ENCODE measurements at places on chromosomes 3 and 15.

GRCh38 chr15:88331291-88331690 is 74.8 kb upstream of the NTRK3 start:
- peak; percentile 4 for DNase-seq

GRCh38 chr15:29093696-29094343 is 175.8 kb downstream of the NSMCE3 start:
- no peak for DNase-seq

DNA sequence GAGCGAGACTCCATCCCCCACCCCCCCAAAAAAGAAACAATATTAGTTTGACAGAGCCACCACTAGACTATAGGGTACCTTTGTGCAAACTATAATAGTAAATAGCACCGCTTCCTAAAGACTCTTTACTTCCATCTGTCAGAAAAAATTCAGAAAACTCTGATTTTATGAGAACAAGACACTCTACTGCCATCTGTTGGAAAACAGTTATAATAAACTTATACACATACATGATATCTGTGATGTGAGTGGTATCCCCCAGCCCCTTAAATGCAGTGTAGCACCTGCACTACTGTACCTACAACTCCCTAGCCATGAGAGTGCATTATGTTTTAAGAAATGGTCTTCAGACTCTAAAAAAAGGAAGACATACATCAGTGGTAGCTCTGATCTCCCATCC is 47.1 kb upstream of the CTDSPL start:
- no peak for DNase-seq

GRCh38 chr15:70095408-70096214 is 2.1 kb downstream of the TLE3 start:
- no peak for DNase-seq

DNA sequence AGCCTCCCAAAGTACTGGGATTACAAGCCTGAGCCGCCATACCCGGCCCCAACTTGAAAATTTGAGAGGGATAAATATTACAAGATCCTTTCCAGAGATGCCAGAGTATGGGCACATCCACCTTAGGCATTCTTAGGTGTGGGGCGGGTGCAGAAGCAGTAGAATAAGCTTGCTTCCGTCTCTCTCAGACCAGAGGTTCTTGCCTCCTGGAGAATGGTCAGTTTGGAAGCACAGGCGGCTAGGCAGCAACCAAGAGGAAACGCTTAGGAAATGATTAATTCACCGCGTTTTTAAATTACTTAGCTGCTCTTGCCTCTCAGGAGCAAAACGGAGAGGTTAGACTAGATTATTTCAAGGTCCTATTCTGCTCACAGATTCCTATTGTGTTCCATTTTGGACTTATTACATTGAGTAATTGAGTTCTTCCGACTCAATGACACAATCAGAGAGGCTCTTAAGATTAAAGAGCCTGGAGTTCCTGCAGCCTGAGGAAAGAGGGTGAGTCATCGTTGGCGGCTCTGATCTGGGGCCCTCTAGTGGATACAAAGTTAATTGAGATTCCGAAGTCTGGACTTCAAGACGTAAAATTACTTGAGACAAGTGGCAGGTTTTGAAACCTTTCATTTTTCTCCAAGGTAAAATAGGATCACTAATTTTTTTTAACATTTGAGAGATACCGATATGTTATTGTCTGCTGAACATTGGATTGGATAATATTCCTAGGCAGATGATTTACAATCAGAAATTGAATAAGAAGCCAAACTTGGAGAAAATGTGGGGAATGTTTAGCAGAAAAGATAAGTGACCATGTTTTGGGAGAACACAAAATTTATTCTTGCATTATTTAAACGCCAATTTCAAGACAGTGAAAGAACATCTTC is 5.8 kb upstream of the TOPAZ1 start:
- peak; percentile 31 for DNase-seq

- no peak for DNase-seq
Observed at GRCh38 chr15:96020797-96021196, 309.7 kb upstream of the NR2F2 start.

DNA sequence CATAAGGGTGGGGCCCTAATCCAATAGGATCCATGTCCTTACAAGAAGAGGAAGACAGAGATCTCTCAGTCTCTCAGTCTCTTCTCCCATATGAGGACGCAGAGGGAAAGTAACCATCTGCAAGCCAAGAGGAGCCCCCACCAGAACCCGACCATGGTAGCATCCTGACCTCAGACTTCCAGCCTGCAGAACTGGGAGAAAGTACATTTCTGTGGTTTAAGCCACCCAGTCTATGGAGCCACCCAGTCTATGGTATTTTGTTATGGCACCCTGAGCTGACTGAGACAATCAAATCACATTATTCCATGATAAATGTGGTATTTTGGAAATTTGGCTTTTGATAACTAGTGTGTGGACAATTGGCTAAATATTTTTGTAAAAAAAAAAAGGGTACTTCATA is 101.5 kb upstream of the TMC3 start:
- DNase-seq, result no peak

- no peak for DNase-seq
Observed at GRCh38 chr3:171741377-171741776, 68.9 kb downstream of the PLD1 start.

- DNase-seq, result no peak
Observed at GRCh38 chr3:56423661-56424099, 44.6 kb downstream of the ERC2 start.

DNA sequence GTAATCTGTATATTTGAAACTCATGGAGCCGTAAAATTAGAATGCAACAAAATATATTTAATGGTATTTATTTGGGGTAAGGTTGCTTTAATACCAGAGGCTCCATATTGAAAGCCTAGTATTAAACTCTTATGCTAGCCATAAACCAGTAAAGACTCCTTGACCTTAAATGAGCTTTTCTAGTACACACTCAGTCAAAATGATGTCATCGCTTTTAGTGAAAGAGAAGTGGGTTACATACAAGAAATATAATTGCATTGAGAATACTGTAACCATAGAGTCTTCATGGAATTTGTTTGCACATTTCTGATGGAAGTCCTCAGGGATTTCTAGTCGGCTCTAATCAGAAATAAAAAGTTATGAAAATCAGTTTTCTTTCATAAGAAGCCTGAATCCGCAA is 757.6 kb downstream of the GBE1 start:
- DNase-seq, result no peak

DNA sequence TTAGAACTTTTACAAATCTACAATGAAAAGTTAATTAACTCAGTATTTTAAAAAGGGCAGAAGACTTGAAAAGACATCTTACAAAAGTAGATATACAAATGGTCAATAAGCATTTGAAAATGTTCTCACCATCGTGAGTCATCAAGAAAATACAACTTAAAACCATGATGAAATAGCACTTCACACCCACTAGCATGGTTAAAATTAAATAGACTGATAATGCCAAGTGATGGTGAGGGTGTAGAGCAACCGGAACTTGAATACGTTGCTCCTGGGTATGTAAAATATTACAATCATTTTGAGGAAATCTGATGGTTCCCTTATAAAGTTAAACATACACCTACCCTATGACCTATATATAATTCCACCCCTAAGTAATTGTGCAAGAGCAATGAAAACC is 319.8 kb upstream of the UMPS start:
- DNase-seq, result no peak

DNA sequence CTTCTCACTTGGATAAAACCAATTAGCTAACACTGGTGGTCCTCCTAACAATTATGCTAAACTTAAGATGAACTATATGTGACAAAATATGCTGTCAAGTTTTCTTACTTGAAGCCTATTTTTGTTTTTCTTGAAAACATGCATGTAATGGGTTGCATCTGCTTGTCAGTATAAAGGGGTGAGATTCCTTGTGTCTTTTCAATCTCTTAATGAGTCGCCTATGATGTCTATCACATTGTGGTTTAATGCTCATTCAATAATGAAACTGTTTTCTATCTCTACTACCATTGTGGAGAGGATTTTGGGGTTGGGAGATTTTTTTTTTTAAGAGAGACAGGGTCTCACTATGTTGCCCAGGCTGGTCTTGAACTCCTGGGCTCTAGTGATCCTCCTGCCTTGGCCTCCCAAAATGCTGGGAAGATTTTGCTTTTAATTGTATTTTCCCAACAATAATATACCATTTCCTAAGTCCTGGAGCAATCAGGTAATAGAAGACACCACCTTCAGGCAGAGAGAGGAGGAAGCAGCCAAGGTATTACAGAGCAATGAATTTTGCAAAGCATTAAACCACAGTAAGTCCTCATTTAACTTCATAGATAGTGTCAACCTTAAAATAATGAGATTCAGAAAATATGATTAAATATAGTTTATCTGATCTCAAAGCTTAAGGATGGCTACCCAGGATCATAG is 17.4 kb upstream of the TRMT10C start:
- DNase-seq, result no peak

- DNase-seq, result no peak
Observed at GRCh38 chr3:192496905-192497587, 230.3 kb downstream of the FGF12 start.

- no peak for DNase-seq
Observed at GRCh38 chr15:60720493-60721256, 241.7 kb upstream of the ICE2 start.

DNA sequence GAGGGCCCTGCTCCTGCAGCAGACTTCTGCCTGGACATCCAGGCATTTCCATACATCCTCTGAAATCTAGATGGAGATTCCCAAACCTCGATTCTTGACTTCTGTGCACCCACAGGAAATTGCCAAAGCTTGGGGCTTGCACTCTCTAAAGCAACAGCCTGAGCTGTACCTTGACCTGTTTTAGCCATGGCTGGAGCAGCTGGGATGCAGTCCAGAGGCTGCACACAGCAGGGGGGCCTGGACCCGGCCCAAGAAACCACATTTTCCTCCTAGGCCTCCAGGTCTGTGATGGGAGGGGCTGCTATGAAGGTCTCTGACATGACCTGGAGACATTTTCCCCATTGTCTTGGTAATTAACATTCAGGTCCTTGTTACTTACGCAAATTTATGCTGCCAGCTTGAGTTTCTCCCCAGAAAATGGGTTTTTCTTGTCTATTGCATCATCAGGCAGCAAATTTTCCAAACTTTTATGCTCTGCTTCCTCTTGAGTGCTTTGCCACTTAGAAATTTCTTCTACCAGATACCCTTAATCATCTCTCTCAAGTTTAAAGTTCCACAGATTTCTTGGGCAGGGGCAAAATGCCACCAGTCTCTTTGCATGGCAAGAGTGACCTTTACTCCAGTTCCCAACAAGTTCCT is 11.8 kb upstream of the MYO5A start:
- DNase-seq, result no peak

GRCh38 chr15:29883126-29883525 is 60.9 kb upstream of the TJP1 start:
- no peak for DNase-seq

DNA sequence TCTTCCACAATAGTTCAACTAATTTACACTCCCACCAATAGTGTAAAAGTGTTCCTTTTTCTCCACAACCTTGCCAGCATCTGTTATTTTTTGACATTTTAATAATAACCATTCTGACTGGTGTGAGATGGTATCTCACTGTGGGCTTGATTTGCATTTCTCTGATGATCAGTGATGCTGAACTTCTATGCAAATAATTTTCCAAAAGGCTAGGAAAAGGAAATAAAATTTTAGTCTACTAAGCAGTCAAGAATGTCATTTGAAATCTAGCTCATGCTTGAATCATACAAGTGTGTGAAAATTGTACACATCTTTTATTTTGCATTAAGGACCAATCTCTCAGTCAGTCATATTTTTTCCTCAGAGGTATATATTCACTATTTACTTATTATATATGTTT is 101.7 kb upstream of the UBP1 start:
- no peak for DNase-seq

GRCh38 chr3:80970292-80970691 is 791.2 kb downstream of the GBE1 start:
- DNase-seq, result no peak

- DNase-seq, result no peak
Observed at GRCh38 chr15:83199288-83199687, 8.3 kb downstream of the HDGFL3 start.

Measured in stimulated activated CD8-positive, alpha-beta memory T cell treated with anti-CD3 and anti-CD28 coated beads, Interleukin-15, amount 100 ng/mL, for 1 hour (primary cell).